Stimulated activated CD4-positive, alpha-beta T cell treated with anti-CD3 and anti-CD28 coated beads, Interleukin-4, amount 100 ng/mL, for 4 hours (primary cell): ENCODE measurements at places on chromosomes 6 and 20.
A peak's percentile ranks its signal among the peaks of the same experiment; 100 is the strongest.

- DNase-seq, result no peak
Measured at GRCh38 chr6:159113223-159113622, 56.0 kb upstream of the FNDC1 start.

DNA sequence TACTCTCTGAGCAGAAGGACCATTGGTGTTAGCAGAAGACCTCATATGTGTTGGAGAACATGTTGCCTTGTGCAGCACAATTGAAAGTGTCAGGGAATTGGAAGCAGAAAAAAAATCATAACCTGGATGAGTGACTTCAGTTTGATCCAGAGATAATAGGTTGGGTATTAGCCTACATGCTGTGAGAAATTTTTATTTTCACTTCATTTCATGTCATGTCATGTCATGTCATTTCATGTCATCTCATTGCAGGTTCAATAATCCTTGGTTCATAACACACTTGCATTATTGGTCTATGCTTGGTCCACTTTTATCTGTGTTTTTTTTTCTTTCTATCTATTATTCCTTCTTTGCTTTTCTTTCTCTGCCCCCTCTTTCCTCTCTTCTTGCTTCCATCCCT is 34.3 kb downstream of the AKAP7 start:
- no peak for DNase-seq

DNA sequence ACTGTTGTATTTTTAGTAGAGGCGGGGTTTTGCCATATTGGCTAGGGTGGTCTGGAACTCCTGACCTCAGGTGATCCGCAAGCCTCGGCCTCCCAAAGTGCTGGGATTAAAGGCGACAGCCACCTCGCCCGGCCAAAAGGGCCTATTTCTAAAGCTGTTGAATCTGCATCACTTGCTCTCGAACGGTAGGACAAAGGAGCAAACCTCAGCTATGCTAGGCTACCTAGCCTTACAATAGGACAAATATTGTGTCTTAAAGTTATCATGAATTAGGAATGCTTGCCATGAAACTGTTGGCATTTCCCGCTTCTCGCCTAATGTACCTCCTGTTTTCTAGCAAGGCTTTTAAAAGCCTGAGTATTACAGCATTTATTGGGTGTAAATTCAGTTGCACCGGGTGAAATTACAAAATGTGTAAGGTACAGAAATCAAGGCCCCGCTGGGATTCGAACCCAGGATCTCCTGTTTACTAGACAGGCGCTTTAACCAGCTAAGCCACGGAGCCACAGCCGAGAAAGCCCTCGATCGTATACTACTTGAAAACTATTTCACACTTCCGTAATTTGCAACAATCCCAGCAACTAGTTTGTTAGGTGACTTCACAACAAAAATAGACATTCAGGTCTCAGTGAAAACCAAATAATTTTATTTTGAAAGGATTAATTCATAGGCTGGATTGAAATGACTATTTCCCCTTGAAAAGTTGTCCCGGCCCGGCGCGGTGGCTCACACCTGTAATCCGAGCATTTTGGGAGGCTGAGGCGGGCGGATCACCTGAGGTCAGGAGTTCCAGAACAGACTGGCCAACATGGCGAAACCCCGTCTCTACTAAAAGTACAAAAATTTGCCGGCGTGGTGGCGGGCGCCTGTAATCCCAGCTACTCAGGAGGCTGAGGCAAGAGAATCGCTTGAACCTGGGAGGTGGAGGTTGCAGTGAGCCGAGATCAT is 211.6 kb upstream of the ZNF184 start:
- peak; percentile 49 for DNase-seq

DNA sequence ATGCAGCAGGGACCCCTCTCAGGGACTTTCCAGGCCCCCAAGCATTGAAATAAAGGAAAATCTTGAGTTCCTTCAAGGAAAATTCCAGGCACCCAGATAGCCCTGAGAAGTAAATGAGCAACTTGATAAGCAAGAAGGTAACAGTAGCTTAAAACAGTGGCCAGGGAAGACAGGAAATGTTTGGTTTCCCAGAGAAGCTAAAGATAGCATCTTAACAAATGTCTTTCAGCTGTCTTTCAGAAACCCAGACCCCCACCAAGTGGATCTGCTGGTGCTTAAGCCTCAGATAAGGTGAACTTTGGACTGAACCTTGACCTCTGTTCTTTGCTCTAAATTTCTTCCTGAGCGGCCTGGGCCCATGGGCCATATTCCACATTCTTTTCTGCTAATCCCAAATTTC is 117.8 kb upstream of the CST7 start:
- no peak for DNase-seq

DNA sequence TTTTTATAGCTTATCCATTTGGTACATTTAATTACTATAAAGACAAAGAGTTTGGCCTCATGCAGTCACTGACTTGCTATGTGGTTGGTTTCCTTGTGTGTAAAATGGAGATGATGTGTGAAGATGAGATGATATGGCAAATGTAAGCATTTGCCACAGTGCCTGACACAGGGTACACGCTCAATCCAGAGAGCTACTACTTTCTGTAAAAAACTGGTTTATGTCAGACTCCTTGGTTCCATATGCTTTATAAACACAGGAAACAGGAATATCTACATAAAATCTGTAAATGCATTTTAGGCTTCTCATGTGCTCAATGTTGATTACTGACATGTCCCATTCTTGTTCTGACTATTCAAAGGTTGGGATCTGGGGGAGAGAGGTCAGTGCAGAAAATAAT is 10.4 kb downstream of the HIVEP1 start:
- no peak for DNase-seq

DNA sequence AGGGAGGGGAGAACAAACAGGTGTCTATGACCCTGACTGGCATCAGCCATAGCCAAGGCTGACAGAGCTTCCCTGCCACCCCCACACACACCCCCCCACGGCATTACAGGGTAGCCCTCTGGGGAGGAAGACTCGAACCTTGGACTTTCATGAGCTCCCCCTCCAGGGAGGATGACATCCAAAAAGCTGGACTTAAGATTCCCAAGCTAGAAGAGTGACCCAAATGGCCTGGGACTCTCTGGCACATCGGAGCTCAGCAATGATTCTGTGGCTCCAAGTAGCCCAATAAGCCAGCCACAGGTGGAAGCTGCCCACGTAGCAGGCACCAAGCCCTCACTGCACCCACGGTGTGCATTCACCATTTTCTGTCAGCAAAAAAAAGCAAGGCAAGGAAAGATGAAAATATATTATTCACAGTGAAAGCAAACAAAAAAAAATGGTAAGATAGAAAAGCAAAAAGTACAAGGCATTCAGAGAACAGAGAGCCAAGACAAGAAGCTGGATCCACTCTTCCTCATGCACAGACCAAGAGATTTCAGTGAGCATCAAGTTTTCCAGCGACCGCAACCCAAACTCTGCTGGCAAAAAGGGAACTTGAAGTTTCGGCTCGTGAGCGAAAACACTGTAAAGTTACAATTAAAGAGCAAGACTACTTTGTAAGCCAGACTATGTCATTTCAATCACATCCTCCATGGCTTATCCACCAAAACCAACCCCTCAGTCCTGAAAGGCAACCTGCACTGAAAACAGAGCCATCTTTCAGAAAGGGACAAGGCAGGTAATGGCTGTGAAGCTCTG is 10.9 kb downstream of the JAG1 start:
- no peak for DNase-seq

- DNase-seq, result no peak
Measured at GRCh38 chr6:1838604-1839213, 229.0 kb downstream of the FOXC1 start.

- DNase-seq, result no peak
Measured at GRCh38 chr6:46221222-46221793, 50.5 kb upstream of the ENPP5 start.

- no peak for DNase-seq
Measured at GRCh38 chr20:45221076-45221475, at the start of gene SEMG2. SEMG2 (plus strand) TSS chr20:45221373; CDS start chr20:45221390, 17 bp downstream.

DNA sequence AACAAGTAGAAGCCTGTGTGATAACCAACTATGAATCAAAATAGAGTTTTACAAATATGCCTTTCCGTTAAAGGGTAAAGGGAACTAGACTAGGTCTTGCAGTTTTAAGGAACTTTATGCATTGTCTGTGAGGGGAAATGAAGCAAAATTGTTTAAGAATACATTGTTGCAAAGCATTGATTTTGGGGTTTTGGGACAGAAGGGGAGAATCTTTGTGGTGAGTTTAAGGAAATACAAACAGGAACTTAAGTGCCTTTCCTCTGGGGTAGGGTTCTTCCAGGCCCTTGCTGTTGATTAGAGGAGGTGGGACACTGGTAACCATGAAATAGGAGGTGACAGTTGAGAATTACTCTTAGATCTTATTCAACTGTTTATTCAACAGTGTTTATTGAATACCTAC is 4.7 kb downstream of the MAPK14 start:
- DNase-seq, result no peak

DNA sequence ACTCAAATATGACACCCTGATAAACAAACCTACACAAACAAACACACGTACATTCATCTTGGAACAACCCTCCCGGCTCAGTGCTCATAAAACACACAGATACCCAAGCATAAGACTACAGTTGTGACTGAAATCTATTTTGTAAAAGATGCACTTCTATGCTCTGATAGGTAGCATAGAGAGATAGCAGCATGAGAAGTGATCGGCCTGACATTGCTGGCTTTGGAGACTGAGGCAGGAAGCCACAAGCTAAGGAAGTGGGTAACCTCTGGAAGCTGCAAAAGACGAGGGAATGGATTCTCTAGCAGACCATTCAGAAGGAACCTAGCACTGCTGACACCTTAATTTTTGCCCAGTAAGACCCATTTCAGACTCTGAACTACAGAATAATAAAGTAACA is 1.6 kb upstream of the RNF39 start:
- no peak for DNase-seq

- no peak for DNase-seq
Measured at GRCh38 chr6:17927705-17928104, 59.7 kb downstream of the KIF13A start.

- DNase-seq, result no peak
Measured at GRCh38 chr6:143732536-143732935, 54.8 kb downstream of the PHACTR2 start.

GRCh38 chr6:88296694-88297093 is 130.5 kb upstream of the CNR1 start:
- no peak for DNase-seq

- no peak for DNase-seq
Measured at GRCh38 chr6:165618241-165618640, 44.8 kb downstream of the PDE10A start.

- DNase-seq, result no peak
Measured at GRCh38 chr6:37491171-37491829, 8.4 kb downstream of the CCDC167 start.

- no peak for DNase-seq
Measured at GRCh38 chr6:44797746-44798145, 410.2 kb downstream of the CDC5L start.

- no peak for DNase-seq
Measured at GRCh38 chr20:10619427-10619826, 54.4 kb downstream of the JAG1 start.

GRCh38 chr20:8718279-8718678 is 350.6 kb upstream of the PLCB4 start:
- no peak for DNase-seq

GRCh38 chr6:72579865-72580264 is 42.0 kb upstream of the KCNQ5 start:
- no peak for DNase-seq

DNA sequence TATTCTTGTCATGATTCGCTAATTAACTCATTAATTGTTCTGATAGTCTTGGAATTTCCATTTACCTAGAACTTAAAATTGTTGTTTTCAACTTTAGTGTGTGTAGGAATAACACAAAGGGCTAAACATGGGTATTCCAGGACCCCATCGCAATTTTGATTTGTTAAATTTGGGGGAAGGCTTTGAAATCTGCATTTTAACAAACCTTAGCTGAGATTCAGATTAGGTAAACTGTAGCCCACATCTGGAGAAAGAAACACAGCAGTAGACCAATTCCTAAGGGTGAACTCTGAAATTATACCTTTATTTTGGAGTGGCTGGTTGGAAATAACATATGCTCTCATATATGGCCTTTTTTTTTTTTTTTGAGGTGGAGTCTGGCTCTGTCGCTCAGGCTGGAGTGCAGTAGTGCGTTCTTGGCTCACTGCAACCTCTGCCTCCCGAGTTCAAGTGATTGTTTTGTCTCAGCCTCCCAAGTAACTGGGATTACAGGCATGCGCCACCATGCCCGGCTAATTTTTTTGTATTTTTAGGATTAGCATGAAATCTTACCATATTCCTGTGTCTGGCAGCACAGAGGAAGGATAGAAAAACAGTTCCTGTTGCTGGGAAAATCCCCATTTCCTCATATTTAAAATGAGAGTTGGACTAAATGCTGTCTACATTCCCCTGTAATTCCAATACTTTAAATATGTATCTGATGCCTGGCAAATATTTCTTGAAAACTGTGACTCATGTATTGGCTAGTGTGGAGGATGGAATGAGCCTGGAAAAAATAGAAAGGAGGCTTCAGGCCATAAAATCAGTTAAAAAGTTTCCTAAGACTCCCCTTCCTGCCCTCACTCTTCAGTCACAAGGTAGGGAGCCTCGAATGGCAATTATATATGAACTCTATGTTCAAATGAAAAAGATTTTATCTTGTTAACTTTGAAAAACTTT is 96.7 kb upstream of the FAM184A start:
- DNase-seq, result no peak

- no peak for DNase-seq
Measured at GRCh38 chr6:46325561-46326530, 155.1 kb upstream of the ENPP5 start.

DNA sequence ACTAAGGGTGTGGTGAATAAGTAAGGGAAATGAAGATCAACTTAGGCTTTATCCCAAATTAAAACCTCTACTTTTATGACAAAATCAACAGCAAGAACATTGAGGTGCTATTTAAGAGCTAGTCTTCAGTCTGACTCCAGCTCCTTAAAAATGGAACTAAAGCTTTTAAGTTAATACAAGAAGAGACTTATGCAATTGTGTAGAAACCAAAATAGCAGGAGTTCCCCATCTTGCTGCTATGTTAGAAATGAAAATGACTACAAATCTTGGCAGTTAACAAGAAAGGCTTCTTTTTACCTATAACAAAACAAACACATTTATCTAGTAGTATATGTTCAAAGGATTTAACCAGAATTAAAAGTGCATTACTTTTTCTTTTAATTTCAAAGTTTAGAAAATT is 25.7 kb downstream of the HMGN3 start:
- no peak for DNase-seq

DNA sequence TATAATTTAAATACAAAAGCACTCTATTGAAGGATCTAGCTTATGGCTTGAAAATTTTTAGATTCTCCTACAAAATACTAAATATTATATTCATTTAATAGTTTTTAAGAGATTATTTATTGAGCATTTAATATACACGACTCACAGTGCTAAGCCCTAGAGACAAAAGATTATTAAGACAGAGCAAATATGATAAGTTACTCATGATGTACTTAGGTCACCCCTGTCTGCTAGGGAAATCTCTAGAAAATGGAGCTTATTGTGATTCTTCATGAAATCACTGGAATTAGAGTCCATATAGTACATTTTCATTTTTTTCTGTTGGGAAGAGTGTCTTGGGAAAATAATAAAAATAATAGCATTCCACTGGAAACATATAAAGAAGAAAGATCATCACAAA is 37.8 kb downstream of the BEND6 start:
- DNase-seq, result no peak

- no peak for DNase-seq
Measured at GRCh38 chr6:143694560-143694959, 16.8 kb downstream of the PHACTR2 start.

GRCh38 chr6:43963203-43963602 is 164.0 kb downstream of the MRPL14 start:
- no peak for DNase-seq
